Body of pancreas (tissue), 4 donors: ENCODE measurements at places on chromosomes 12 and 14.

DNA sequence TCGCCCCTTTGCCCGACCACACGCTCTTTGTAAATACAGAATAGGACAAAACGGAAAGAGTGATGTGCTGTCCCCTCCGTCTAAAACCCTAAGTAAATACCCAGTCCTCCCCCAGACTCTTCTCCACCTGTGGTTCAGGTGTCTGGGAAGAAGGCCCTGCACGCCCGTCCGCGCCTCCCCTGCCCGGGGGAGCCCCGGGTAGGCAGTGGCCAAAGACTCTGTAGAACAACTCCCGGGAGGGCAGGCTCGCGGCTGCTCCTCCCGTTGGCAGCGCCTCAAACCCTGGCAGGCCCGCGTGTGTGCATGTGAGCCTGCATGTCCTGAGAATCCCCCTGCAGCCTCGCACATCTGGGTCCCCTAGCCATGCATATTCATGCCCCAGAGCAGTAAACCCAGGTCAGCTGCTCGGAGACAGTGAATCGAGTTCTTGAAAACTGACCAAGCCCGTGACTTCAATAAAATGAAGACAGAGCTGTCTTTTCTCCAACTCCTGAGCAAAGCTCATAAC, 165.8 kb downstream of the MON2 start:
- peak; percentile 34 for DNase-seq

GRCh38 chr12:2667716-2668440, 126.9 kb upstream of the FKBP4 start:
- DNase-seq: no peak

DNA sequence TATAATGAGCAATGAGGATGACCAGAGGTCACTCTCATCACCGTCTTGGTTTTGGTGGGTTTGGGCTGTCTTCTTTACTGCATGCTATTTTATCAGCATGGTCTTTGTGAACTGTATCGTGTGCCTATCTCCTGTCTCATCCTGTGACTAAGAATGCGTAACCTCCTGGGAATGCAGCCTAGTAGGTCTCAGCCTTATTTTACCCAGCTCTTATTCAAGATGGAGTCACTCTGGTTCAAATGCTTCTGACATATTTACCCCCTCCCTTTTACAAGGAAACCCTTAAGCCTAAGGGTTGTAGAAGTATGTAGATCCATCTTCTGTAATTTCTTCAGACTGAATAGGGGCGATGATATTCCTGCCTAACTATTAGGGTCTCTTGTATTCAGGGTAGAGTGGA, 8.4 kb downstream of the IFI27L1 start:
- DNase-seq: no peak

- no peak for DNase-seq
These were observed 33.7 kb downstream of the FGFR1OP2 start for GRCh38 chr12:26971963-26972362.

- no peak for DNase-seq
These were observed 69.6 kb downstream of the CHST11 start for GRCh38 chr12:104526320-104526719.

- peak; percentile 37 for DNase-seq
These were observed 2.5 kb upstream of the CCND2 start for GRCh38 chr12:4270831-4271716.
